ENCODE measurements at places on chromosomes 2 and 18. TPM values are rescaled to one million over a fixed set of nuclear protein-coding genes. Genes with fewer than 3 reads are reported as not detected.

DNA sequence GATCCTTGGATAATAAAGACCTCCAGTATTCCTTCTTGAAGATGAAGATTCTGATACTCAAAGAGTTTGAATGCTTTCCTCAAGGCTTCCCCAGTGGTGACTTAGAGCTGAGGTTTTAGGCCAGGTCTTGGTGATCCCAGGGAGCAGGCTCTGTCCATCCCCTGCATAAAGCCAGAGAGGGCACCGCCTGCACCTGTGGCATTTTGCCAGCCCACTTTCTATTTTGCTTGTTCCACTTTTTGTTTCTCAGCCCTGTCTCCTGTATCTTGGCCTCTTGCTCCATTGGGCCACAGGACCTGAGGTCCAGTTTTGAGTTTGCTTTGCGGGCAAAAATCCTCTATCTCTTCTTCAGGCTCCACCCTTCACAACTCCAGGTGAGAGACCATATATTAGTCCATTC is 6.7 kb upstream of the SCYGR1 start:
- DNase-seq: no peak

- DNase-seq: no peak
Observed at GRCh38 chr2:187922846-187923245, 368.6 kb upstream of the TFPI start.

- DNase-seq: peak; percentile 12
Observed at GRCh38 chr18:61435064-61435652, 101.9 kb downstream of the CDH20 start.

GRCh38 chr2:15031745-15032240 is 399.3 kb downstream of the LRATD1 start:
- DNase-seq: peak; percentile 28

DNA sequence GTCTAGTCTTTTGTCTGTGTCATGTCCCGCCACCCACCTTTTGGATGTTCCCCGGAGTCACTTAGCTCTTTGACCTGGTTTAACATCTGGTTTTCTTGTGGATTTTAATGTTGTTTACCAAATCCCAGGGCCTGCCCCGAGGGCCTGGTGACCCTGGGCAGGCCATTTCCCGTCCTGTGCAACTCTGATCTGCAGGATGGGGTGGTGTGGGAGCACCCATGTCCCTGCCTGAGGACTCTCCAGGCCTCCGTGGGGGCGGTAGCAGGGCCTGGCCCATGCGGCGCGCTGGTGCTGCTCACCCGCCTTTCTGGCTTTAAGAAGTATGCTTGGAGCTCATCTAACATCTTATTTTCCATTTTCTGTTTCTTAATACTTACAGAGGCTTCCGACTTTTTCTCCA is 10.7 kb downstream of the RAMP1 start:
- no peak for DNase-seq

GRCh38 chr2:68693951-68694350 is 40.7 kb upstream of the ARHGAP25 start:
- no peak for DNase-seq

DNA sequence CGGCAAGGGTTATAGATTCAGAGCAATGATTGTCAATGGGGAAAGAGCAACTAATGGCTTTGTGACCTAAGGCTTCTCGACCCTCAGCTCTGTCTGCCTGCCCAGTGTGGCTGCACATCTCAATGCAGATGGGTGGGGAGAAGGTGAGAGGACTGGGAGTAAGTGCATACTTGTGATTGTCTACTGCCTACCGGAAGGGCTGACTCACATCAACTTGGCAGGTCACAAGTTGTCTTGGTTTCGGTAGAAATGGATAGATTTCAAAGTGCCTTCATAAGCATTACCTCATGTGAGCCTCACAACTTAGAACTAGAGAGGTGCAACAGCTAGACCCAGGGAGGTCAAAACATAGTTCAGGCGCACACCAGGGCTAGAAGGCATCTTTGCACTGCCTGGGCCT is 29.4 kb downstream of the STAT1 start:
- DNase-seq: no peak

- DNase-seq: no peak
Observed at GRCh38 chr2:38682008-38682575, 16.2 kb downstream of the GALM start.

DNA sequence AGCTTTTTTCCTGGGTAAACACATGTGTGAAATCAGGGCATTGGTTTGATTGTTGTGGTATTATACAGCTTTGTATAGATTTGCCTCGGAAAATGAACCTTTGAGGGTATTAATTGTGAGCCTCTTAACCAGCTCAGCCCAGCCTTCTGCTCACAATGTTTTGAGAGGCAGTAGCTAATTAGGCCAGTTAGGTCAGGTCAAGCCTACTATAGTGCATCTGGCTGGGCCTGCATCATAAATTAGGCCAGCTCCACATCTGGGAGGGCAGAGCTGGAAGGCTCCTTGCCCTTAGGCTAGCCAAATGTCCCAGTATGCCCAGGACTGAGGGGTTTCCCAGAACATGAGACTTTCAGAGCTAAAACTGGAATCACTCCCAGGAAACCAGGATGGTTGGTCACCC is 43.0 kb downstream of the LRATD1 start:
- no peak for DNase-seq

- DNase-seq: no peak
Observed at GRCh38 chr2:171718720-171719119, 31.5 kb downstream of the DYNC1I2 start.

GRCh38 chr18:55861266-55861665 is 273.3 kb upstream of the TCF4 start:
- DNase-seq: no peak

GRCh38 chr18:7772510-7772888 is 205.4 kb downstream of the PTPRM start:
- no peak for DNase-seq

DNA sequence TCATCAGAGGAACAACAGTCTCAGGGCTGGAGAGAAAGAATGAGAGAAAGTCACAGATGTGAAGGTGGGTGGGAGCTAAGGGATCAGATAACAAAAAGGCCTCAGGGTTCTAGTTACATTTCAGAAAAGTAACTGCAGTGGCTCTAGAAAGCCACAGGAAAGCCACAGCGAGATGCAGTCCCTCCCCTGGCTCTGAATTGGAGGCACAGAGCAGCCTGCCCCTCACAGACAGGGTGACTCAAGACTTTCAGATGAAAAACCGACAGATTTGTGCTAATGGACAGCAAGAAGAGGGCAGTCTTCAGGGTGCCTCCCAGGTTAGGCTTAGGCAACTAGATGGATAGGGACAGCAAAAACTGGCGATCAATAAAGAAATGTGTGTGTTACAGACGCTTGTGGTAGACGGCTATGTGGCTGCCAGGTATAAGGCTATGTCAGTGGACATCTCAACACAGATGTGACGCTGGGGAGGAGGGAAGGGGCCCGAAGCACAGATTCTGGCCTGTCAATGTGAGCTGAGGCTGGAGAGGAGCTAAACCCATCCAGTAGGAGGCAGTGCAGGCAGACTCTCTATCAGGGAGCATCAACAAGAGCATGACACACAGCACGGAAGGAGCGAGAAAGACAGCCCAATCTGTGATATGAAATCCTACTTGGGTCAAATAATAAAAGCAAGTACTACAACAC is 26.2 kb downstream of the UNC50 start:
- DNase-seq: peak; percentile 3

- DNase-seq: no peak
Observed at GRCh38 chr2:219250049-219250781, 2.8 kb upstream of the TUBA4B start.

GRCh38 chr2:173216051-173216450 is 138.6 kb upstream of the CDCA7 start:
- DNase-seq: no peak

DNA sequence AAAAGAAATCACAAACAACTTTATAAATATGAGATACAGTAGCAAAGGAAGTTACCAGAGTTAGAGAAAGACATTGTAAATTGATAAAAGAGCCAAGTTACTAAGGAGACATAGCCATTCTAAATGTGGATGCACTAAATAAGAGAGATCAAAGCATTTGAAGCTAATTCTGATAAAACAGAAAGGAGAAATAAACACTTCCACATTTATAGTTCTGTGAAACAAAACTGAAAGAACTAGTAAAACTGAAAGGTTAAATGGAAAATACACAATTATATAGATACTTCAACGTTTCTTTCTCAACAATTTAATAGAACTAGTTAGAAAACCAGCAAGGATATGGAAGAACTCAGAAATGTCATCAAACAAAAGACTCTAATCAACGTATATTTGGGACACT is 309.0 kb upstream of the CDH2 start:
- no peak for DNase-seq

- no peak for DNase-seq
Observed at GRCh38 chr2:149008381-149008780, 30.1 kb upstream of the LYPD6B start.

- DNase-seq: no peak
Observed at GRCh38 chr2:11701206-11701605, 31.2 kb upstream of the NTSR2 start.

DNA sequence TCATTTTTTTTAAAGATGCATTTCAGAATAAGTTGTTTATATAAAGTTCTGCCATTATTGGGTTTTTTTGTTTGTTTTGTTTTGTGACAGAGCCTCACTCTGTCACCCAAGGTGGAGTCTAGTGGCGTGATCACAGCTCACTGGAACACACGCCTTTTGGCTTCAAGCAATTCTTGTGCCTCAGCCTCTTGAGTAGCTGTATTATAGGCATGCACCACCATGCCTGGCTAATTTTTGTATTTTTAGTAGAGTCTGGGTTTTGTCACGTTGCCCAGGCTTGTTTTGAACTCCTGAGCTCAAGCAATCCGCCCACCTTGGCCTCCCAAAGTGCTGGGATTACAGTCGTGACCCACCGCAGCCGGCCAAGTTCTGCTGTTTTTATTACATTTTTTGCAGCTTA is 72.3 kb downstream of the R3HDM1 start:
- DNase-seq: no peak

DNA sequence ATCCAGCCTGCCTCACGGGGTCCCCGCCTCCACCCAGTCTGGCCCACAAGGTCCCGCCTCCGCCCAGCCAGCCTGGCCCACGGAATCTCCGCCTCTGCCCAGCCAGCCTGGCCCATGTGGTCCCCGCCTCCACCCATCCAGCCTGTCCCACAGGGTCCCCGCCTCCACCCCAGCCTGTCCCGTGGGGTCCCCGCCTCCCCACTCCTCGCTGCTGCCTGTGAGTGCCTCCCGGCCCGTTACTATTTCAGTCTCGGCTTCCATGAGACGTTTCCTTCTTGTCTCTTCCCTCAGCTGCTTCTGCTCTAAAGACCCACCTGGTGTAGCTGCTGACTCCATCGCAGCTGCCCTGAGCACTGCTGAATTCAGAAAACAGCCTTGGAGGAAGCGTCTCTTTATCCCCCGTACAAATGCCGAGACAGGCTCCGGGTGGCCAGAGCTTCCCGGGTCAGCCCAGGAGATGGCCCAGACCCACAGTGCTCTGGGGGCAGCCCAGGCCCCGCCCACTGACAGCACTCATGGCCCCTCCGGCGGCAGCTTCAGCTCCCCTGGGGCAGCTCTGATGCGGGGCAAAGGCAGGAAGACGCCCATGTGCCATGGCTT is 69.8 kb downstream of the NFATC1 start:
- DNase-seq: no peak

DNA sequence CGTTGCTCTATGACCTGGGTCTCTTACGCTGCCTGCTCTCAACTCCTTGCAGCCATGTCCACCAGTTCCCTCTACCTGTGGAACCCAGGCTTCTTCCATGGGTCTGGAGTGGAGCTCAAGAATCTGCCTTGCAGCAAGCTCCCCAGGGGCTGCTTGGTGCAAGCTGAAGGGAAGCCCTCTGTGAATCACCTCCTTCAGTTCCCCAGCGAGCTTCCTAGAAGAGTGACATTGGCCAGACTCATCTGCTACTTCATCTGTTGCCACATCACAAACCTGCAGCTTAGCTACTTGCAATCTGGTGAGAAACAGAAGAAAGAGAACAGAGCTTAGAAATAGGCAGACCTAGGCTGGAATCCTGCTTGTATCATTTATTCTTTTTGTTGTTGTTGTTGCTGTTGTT is 9.8 kb upstream of the EFR3B start:
- DNase-seq: no peak

- DNase-seq: no peak
Observed at GRCh38 chr2:173079973-173080860, 4.6 kb downstream of the MAP3K20 start.

DNA sequence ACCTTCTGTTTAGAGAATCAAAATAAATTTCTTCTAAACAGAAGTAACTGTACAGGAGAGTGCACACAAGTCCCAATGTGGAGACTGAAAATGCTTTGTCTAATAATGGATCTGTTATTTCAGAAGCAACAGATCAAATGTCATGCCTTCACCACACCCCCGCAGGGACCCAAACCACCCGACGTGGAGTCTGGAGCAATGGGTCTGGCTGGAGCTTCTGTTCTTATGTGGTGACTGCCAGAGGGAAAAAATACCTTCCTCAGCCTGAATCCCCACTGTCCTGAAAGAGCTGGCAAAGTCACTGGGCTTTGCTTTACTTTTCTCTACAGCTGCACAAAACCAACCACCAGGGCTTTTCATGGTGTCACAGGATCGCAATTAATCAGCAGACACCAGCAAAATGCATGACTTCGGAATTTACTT is 119.0 kb upstream of the ZFP36L2 start:
- no peak for DNase-seq

DNA sequence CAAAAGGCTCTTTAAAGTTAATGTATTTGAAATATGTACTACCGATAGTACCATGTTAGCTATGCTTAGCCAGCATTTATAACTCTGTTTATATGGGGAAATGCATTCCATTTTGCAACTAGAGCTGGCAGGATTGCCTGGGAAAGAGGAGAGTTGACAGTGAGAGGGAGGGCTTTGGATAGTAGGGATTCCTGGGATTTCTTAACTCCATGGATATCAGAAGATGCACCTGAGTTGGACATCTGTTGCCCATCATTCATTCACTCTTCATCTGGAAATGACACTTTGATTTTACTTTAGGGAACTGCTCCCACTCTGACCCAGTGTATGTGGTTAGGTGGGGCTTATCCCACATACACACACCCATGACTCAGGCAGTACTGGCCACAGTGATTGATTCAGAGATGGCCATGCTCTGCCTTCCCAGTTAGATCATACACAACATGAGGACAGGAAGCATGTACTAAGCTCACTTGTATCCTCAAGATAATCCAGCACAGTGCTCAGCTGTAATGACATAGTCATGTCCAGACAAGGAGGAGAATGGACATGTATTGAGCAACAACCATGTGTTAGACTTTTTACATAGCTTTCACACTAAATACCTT is 248.8 kb downstream of the MREG start:
- DNase-seq: no peak

DNA sequence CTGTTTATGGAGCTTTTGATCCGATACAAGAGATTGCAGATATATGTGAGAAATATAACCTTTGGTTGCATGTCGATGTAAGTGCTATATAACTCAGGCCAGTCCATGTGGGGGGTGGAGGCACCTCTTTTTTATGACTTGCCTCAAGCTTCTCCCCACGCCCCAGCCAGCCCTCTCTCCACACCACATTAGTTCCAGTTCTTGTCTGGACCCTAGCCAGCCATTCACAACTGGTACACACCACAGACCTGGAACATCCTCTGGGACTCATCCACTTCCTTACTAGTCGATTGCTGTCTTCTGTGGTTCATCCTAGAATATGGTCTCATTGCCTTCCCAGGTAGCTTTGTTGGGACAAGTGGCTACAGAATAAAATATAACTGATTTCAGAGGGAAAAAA is 31.0 kb downstream of the GAD1 start:
- no peak for DNase-seq

The PSMD1 gene
- polyA plus RNA-seq: 113 TPM

The DCDC2C gene
- polyA plus RNA-seq: not detected

The CXCR1 gene
- polyA plus RNA-seq: not detected

The ITGAV gene
- polyA plus RNA-seq: 87.6 TPM

The CD8B gene
- not detected for polyA plus RNA-seq

The ASTL gene
- polyA plus RNA-seq: not detected

The MGAT4A gene
- 0.61 TPM for polyA plus RNA-seq

The COL6A3 gene
- polyA plus RNA-seq: 0.10 TPM

The IL1RL1 gene
- polyA plus RNA-seq: 0.03 TPM

The IL36A gene
- polyA plus RNA-seq: not detected

The CCDC85A gene
- polyA plus RNA-seq: 0.30 TPM

All from A549 (cell line).